NB4 (cell line): ENCODE measurements at places on chromosomes 7 and 10.

- peak; percentile 74 for DNase-seq
These were observed 750 bp downstream of the ZNF398 start for GRCh38 chr7:149147752-149148653.

DNA sequence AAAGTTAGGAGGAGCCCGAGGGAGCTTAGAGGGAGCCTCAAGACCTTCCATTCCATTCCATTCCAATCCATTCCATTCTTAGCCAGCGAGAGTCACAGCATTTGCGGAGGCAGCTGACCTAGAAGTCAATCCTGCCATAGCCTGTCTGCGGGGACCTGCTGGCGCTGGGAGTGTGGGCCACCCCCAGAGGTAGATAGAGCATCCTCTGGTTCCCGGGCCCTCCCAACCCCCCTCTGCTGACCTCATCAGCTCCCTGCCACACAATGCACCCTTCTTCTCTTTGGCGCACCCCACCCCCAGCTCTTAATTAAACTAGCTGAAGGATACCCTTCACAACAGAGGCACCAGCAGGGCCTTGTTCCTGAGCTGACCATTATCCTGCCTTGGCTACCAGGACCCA is 152.5 kb upstream of the ZMIZ1 start:
- DNase-seq: no peak

DNA sequence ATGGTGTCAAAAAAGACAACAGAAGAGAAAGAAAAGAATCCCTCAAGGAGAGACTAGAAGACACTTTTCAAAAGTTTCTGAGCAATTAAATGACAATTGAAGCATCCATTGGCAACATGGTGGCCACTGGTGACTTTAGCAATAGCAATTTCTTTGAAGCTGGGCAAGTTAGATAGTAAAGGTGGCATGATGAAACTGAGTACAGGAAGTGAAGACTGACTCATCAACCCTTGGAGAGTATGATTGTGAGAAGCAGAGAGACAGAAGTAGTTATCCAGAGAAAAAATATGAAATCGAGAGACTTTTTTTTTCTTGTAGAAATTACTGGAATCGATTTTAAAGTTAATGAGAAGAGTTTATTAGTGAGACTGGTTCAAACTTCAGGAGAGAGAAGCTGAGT is 52.5 kb downstream of the DGKB start:
- peak; percentile 27 for DNase-seq

- DNase-seq: no peak
These were observed 1015.2 kb downstream of the XPNPEP1 start for GRCh38 chr10:108908096-108908495.

DNA sequence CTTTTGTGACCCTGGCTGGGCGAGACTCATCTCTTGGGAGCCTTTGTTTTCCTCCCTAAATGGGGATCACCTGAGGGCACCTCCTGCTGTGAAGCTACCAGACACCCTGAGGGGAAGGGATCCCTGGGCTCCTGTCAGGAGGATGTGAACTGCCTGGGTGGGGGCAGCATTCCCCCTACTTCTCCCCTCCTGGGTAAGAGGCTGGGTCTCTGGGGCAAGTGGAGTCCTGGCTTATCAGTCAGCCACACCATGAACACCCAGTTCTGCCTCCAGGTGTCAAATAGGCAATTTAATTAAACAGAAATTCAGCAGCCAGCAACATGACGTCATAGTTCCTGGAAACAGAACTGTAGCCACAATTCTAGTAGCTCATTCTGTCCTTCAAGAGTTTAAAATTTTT is 97.7 kb upstream of the RET start:
- peak; percentile 42 for DNase-seq

DNA sequence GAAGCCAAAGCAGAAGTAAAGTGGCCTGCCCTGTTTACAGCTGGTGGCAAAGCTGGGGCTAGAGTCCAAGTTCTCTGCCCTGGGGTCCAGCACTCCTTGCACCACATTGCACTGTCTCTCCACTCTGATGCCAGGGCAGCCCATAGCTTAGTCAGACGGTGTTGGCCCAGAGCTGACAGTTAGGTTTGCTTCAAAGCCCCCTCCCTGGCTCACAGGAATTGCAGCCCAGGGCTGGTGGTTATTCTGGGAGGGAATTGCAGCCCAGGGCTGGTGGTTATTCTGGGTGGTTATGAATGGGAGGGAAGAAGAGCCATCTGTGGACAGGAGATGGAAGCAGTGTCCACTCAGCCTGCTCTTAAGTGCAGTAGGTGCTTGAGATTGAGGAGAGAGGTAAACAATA is 88.9 kb downstream of the SCRN1 start:
- no peak for DNase-seq

DNA sequence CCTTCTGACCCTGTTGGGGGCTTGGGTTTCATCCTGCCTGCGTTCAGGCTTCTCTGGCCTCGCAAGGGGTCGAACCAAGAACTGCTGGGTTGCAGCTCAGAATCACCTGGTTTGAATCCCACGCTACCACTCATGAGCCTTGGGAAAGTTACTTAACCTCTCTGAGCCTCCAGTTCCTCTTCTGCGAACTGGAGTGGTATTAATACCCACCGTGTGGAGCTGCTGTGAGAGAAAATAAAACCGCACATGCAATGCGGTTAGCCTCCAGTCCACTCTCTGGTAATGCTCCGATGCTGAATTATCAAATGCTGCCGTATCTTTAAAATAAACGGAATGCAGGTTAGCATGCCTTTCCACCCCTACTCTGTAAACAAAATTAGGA is 171.9 kb downstream of the ARHGAP12 start:
- peak; percentile 66 for DNase-seq

DNA sequence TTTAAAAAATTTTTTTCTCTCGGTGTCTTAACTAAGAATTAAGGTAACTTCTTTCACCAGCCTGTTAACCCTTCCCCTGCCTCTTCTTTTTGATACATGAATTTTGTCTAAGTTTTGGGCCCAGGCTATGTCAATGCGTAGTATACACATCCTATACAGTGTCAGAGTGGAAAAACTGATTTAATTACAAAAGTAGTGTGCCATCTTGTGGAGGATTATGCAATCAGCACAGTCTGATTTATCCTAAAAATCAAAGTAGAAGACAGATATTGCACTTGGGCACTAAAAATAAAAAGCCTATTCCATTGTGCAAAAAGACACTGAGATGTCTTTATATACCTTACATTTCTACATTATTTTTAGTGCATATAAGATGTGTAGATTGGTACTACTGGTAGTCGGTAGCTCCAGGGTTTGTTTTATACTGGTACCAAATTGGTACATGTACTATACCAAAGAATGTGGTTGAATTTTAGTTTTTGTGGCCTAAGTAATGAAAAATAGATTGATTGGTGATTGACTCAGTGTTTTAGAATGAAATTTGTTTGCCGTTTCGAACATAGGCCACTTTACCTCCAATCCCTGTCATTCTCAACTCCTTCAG is 96.6 kb downstream of the MKLN1 start:
- peak; percentile 55 for DNase-seq

DNA sequence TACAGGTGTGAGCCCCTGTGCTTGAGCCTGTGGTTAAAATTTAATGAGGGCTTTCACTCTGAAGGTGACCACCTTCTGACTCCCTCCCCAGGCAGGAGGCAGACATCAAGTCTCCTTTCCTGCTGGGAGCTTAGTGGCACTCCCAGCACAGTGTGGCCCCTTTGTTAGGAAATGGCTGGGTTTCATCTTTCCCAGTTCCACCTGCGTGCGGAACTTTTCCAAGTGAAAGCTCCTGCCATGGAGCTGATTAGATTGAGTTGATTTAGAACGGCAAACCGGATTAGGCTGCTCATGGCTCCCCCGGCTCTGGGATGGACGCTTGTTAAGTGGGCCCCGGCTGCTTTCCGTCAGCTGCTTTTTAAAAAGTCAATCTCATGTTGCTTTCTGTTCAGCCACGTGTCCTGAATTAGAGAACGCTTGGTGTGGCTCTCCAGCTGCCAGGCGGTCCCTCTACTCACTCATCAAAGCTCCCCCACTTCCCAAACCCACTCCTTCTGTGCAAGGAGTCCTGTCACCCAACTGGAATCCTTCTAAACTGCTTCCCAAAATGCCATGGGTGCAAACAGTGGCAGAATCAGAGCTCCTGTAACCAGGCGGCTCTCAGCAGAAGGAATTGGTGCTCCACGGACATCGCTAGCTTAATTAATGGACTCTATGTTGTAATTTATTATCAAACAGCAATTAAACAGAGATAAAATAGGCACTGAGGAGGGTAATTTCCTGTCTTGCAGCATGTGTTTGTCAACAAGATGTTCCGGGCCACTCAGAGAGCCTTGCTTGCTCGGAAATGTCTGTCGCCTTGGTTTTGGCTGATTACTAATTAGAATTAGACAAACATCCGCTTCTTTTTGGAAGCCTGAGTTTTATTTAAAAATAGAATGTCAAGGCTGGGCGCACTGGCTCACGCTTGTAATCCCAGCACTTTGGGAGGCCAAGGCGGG is 551.2 kb downstream of the GALNT17 start:
- no peak for DNase-seq

- DNase-seq: no peak
These were observed 31.2 kb downstream of the JCAD start for GRCh38 chr10:30028006-30028737.

GRCh38 chr10:6592080-6592479 is 12.0 kb upstream of the PRKCQ start:
- DNase-seq: no peak

DNA sequence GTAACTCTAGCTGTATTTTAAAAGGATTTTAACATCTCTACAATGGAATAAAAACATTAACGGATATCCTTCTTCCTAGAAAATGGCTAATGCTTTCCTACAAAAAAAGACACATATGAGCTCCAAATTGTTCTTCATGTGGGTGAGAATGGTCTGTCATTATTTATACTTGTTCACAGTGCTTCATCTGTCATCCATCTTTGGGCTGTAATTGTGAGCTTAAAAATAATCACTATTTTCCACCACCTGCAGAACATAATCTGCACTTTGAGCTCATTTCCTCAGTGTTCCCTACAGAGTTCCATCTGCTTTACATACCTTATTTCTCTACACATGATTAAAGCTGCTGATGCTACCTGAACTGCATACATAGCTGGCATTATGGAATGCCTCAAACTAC is 979.1 kb upstream of the C7orf33 start:
- DNase-seq: no peak
